ENCODE measurements at places on chromosomes 2 and 18.

DNA sequence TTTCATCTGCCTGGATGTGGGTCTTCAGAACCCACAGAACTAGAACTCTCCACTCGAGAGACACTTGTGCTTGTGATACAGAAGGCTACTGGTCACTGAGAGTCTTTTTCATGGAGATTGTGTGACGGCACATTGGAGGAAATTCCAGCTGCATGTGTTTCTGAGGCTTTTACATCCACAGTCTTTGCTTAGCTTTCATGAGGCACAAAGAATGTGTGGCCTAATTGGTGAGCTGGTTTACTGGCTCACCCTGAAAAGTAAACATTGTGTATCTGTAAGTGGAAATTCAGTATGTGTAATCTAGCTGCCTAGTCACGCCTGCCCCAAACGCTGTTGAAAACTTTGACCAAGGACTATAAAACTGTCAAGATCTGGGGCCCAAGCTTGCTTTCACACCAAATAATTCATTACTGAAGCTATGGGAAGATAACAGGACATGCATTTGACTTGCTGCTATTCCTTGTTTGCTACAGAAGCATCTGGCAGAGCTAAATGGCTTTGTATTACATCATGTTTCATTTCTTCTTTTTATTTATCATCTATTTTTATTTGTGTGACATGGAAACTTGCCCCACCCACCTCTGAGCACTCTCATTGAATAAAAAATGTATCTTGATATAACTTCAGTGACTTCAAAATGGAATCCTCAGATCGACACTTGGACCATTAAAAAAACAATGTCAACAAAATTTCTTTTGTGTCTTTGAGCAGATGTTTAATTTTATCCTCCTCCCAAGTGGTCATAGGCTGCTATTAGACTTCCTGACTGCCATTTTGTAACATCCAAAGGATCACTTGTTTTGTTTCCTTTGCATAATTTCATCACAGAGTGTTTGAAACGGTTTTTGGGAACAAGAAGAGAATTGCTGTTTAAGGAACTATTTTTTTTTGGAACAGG, 80.2 kb downstream of the EFEMP1 start:
- peak; percentile 100 for DNase-seq

DNA sequence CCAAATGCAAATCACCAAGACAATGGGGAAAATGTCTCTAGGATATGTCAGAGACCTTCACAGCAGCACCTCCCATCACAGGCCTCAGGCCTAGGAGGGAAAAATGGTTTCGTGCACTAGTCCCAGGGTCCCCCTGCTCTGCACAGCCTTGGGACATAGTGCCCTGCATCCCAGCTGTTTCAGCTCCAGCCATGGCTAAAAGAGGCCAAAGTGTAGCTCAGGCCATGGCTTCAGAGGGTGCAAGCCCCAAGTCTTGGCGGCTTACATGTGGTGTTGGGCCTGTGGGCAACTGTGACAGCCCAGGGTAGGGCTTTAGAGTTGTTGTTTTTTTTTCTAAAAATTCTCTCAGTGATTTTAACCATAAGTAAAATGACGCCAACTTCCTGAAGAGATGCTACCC, 25.5 kb upstream of the SOCS6 start:
- no peak for DNase-seq

DNA sequence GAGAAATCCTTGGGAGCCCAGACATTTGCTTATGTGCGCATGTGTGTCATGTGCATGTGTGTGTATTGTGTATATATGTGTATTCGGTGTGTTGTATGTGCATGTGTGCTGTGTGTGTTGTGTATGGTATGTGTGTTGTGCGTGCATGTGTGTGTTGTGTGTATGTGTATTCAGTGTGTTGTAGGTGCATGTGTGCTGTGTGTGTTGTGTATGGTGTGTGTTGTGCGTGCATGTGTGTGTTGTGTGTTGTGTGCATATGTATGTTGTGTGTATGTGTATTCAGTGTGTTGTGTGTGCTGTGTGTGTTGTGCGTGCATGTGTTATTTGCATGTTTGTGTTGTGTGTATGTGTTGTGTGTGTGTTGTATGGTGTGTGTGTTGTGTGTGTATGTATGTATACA, 136.9 kb downstream of the SH3RF3 start:
- DNase-seq, result no peak

- no peak for DNase-seq
Measured at GRCh38 chr18:36536426-36536825, 238.9 kb downstream of the FHOD3 start.

GRCh38 chr2:161983866-161984265, 90.1 kb downstream of the DPP4 start:
- no peak for DNase-seq

GRCh38 chr2:228771315-228771714, 499.8 kb downstream of the PID1 start:
- no peak for DNase-seq

- no peak for DNase-seq
Measured at GRCh38 chr18:57959278-57959677, 84.7 kb upstream of the NEDD4L start.

DNA sequence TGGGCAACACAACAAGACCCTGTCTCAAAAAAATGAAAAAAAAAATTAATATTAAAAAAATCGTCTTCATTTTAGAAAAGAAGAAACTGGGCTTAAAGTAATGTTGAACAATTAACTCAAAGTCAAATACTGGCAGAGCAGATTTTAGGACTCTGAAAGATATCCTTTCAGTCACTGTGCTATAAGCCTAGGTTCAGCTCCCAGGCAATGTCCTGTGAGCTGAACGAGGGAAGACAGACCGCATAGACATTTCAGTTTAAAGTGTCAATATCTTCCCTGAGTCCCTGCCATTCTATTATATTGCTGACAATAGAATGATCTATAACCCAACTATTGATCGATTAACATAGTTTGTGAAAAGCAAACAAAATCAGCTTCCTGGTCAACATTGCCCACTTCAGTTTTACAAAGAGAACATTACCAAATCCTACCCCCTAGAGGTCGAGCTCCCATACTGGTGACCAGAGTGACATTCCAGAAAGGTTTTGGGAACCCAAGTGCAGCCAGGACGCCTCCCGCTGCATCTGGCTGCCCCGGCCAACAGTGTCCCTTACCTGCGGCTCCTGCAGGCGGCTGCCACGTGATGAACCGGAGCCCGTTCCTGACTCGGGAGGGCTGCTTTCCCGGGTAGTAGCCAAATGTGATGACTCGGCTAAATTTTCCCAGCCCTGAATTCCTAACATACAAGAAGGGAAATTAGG, 639 bp downstream of the MRO start:
- no peak for DNase-seq

GRCh38 chr2:83291083-83291482, 1168.0 kb downstream of the SUCLG1 start:
- no peak for DNase-seq

- DNase-seq, result no peak
Measured at GRCh38 chr2:26325851-26326250, 20.1 kb upstream of the SELENOI start.

DNA sequence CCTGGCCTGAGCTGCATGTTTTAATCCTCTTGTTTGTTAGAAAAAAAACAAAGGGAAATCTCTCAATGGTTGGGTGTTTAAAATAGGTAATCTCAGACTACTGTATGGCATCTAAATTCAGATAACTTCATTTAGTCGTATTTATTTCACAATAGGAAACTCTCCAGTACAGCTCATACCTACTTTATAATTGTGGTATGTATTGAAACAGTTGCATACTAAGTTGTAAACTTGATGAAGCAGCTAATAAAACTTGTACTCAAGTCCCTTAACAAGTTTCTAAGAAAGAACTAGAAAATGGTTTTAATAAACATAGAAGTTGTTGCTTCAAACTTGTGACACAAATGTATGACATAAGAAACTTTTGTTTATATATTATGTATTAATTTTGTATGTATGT, 334.5 kb downstream of the PTPRM start:
- DNase-seq, result no peak

DNA sequence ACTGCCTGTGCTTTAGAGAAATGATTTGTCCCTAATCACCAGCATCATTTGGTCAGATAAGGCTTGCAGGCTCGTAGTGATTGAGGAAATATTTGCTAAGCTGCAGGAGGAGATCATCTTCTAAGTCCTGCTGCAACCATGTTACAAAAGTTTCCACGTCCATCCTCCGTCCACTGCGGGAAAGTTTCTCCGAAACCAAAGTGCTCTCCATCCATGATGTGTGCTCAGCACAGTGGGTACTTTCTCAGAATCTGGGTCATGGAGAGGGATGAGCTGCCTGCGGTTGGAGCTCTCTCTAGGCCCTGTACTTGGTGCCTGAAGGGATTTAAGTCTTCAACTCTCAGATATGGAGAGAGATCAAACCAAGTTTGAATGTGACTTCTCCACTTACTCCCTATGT, 39.3 kb downstream of the IL1RL2 start:
- DNase-seq, result no peak

DNA sequence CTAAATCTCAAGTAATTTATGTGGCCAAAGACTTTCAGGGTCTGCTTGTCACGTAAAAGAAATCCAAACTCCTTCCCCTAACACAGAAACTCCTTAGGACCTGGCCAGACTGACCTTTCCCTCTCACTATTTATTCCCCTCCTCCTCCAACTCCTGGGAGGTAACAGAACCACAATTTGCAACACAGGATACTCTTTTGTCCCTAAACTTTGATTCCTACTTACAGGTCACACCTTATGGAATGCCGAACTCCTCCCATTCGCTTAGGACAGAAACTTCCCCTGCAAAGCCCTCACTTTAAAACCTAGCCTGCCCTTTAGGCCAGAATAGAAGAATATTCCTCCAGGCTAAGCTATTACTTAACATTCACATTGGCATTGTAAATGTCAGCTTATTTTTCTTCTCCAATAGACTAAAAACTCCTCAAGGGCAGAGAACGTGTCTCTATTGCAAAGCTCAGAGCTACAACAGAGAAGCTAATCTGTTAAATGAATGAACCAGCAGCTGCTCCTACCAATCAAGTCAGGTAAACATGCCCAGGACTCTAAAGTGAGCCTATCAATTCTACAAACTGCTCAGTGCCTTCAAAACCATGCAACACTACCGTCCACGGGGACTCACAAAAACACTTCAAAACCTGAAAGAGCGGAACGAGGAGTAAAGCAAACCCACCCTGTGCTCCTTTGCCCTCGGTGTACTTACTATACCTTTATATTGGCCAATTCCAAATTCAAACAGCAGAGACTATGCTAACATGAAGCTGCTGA, 6.1 kb downstream of the INO80D start:
- no peak for DNase-seq

All from GM04503 (cell line).